ENCODE measurements at places on chromosomes 12 and 14. TPM values are rescaled to one million over a fixed set of nuclear protein-coding genes. Genes with fewer than 3 reads are reported as not detected.

Gene ABCD2
- 0.43 TPM for polyA plus RNA-seq

Gene AICDA
- polyA plus RNA-seq: not detected

Gene ZNF891
- polyA plus RNA-seq: 9.4 TPM

Gene RASAL1
- 0.14 TPM for polyA plus RNA-seq

Gene P2RX7
- not detected for polyA plus RNA-seq

Gene CCDC184
- polyA plus RNA-seq: 40.2 TPM

Gene DNAJC22
- 1.1 TPM for polyA plus RNA-seq

Gene E2F7
- 0.48 TPM for polyA plus RNA-seq

Gene TESPA1
- not detected for polyA plus RNA-seq

Gene CBLN3
- polyA plus RNA-seq: not detected

Gene BTBD7
- 11.4 TPM for polyA plus RNA-seq
